ENCODE measurements at places on chromosomes 2 and 18. TPM values are rescaled to one million over a fixed set of nuclear protein-coding genes. Genes with fewer than 3 reads are reported as not detected.

Gene GTF2A1L
- polyA plus RNA-seq = 0.20 TPM

Gene NT5C1B
- not detected for polyA plus RNA-seq

Gene CPLX4
- not detected for polyA plus RNA-seq

Gene COL3A1
- 0.06 TPM for polyA plus RNA-seq

Gene ANO7
- polyA plus RNA-seq = 3.2 TPM

Gene ASIC4
- polyA plus RNA-seq = 0.30 TPM

Gene FKBP7
- polyA plus RNA-seq = 2.4 TPM

Gene SLC1A4
- 0.44 TPM for polyA plus RNA-seq

Gene ELAC1
- 2.3 TPM for polyA plus RNA-seq

Gene MAP3K19
- polyA plus RNA-seq = not detected

Gene EVX2
- polyA plus RNA-seq = not detected

Gene LYPD6B
- 2.5 TPM for polyA plus RNA-seq

Gene CXCR1
- polyA plus RNA-seq = not detected

Gene PKDCC
- polyA plus RNA-seq = 115 TPM

Gene PTPRN
- 17.4 TPM for polyA plus RNA-seq

All from H1 (cell line).